ENCODE measurements at places on chromosomes 3 and 15.

GRCh38 chr3:124396339-124396950 lies 333.8 kb upstream of the UMPS start:
- no peak for DNase-seq

- peak; percentile 45 for DNase-seq
Measured at GRCh38 chr3:113783463-113783862, 36.6 kb downstream of the ATP6V1A start.

GRCh38 chr15:101228313-101228712 lies 23.5 kb downstream of the CHSY1 start:
- no peak for DNase-seq

- DNase-seq, result no peak
Measured at GRCh38 chr15:32104061-32104995, 74.0 kb downstream of the CHRNA7 start.

DNA sequence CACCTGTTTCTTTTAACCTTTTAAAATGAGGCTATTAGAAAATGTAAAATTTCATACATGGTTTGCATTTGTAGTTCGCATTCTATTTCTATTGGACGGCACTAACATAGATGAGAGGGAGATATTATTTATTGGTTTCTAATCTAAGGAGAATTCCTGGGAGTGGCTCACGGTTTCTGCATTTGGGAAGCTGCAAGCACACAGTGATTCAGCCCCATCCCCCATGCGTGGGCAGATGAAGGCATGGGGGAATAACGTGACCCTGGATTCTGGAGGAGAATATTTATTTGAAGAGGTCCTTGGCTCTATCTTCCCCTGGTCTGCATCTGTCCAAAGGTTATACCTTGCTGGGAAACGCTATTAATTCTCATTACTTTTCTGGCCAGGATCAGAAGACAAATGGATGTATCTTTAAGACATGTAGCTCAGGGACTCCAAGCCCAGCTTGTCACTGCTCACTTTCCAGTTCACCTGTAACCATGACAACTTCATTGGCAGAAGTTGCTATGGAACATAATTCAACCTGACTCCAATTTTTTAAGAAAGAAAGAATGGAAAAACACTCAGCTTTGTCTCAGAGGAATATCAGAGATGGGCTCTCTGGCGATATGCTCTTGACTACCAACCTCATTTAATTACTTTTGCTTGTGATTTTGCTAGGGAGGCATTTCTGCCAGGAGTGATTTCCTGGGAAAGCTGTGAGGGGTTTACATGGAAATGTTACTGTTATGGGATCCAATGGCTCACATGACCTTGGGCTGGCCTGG lies 27.2 kb upstream of the POMGNT2 start:
- no peak for DNase-seq

- DNase-seq, result no peak
Measured at GRCh38 chr3:42166662-42167300, 75.6 kb downstream of the TRAK1 start.

- DNase-seq, result no peak
Measured at GRCh38 chr15:101710806-101711205, 13.5 kb downstream of the TARS3 start.

GRCh38 chr15:91882858-91883586 lies 29.5 kb downstream of the SLCO3A1 start:
- no peak for DNase-seq

DNA sequence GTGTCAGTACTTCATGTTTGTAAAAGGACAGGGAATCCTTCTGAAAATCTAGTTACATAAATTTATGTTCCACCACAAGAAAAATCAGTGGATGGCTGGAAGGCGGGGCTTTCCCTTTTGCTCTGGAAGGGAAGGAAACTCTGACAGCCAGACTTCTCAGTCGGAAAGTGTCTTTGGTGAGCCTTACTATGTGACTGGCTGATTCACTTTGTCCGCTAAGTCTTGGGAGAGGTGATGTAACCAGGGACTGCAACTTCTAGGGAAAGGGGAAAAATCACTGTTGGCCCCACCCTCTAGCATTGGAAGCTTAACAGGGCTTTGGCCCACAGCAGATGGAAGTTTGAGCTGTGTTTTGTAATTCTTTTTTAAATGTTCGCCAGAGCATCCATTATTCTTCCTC lies 281.4 kb upstream of the CTDSPL start:
- no peak for DNase-seq

DNA sequence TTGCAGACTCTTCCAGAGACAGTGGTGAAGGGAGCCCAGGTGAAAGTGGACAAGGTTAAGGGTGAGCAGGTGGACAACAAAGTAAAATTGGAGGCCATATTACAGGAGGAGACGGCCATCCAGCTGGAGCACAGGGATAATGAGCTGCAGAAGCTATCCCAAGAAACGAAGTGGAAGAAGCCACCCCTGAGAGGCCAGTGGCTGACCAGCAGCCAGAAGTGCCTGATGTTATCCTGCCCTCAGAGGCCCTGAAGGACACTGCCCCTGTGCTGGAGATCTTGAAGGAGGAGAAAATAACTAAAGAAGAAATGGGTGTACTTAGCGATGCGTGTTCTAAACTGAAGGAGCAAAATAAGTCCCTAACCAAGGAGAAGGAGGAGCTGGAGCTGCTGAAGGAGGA lies 107.6 kb downstream of the SMAD6 start:
- no peak for DNase-seq

- DNase-seq, result no peak
Measured at GRCh38 chr3:42229942-42230688, 35.9 kb downstream of the CCK start.

GRCh38 chr3:13683772-13684171 lies 134.8 kb downstream of the FBLN2 start:
- no peak for DNase-seq

DNA sequence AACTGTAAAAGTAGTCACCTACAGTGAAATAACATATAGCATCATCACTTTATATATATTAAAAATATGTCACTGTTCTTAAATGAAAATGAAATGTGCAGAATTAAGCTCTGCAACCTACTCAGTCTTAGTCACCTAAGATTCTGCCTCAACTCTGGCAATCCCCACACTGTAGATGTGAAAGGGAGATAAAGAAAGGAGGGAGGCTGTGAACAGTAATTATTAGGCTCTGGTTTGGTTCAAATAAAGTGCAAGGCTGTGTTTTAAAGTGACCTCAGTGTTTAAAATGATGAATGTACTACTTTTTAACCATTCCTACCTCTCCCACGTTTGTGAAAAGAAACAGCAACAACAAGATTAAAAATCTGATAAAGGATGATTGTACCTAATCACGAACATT lies 72.2 kb downstream of the ATP8B4 start:
- DNase-seq, result peak; percentile 13

- DNase-seq, result peak; percentile 29
Measured at GRCh38 chr3:161043336-161044035, 61.7 kb downstream of the B3GALNT1 start.

GRCh38 chr3:65006300-65006739 lies 318.5 kb upstream of the ADAMTS9 start:
- DNase-seq, result no peak

- DNase-seq, result peak; percentile 44
Measured at GRCh38 chr15:71448688-71449114, 333.4 kb downstream of the THSD4 start.

GRCh38 chr3:120428924-120429323 lies 21.9 kb downstream of the FSTL1 start:
- DNase-seq, result no peak

DNA sequence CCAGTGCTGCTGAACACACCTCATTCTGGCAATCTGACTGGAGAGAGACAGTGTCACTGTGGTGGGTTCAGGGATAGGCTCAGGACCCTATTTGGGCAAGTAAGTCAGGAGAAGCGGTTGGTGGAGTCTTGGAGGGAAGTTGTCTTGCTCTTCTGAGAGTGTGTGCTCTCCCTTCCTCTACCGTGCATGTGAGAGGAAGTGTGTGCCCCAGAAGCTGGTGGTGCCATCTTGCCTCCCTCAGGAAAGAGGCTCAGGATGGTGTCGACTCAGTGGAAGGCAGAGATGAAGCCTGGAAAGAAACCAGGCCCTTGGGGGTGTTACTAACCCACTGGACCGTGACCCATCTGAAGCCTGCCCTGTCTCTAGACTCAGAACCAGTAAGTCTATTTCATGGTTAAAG lies 6.8 kb upstream of the RARRES1 start:
- no peak for DNase-seq

GRCh38 chr3:197734667-197735318 lies 1.9 kb downstream of the RUBCN start:
- DNase-seq, result peak; percentile 79

DNA sequence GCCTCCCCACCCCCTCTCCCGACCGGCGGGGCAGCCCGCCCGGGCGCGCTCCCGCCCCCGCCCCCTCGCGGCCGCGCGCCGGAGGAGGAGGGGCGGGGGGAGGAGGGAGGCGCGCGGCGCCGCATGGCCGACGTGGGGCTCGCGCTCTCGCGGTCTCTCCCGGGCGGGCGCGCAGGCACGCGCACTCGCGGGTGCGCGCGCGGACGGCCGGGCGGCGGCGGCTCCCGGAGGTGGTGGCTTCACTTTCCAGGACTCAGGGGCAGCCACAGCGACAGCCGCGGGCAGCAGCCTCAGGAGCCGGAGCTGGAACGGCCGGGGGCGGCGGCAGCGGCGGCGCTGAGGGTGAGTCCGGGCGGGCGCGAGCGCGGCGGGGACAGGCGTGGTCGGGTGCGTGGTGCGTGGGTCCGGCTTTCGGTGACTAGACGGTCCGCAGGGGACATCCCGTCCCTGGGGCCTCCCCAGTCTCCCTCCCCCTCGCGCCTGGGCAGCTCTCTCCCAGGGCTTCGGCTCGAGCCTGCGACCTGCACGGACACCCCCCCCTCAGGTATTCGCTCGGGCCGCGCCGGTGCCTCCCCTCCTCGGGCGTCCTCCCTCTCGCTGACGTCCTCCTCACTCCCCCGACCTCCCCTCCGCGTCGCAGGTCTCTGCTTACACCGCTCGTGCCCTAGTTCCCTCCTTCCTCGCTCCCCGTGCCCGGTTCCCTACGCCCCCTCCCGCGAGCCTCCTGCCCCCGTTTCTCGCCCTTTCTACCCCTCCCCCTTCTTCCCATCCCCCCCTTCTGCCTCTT lies at the start of gene UBE2E2:
TSS of gene UBE2E2 (plus strand) at position 407 of the 787 bp plus-strand sequence.
- DNase-seq, result peak; percentile 92

- no peak for DNase-seq
Measured at GRCh38 chr3:152719264-152719663, 115.7 kb upstream of the P2RY1 start.

DNA sequence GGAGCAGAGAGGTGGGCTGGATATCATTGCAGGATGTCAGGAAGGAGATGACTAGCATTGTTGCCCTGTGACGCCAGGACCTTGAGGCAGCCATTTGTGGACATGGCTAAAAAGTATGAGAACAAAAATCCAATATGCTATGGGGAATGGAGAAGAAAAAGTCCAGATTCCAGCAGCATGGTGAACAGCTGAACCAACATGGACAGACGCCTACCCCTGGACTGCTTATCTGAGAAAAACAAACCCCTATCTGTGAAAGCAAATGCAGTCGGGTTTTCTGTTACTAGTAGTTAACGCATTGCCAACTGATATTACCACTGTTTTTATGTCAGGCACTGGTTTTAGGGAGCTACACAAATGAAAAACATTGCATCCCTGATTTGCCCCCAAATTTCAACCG lies 251.2 kb upstream of the RORA start:
- no peak for DNase-seq

DNA sequence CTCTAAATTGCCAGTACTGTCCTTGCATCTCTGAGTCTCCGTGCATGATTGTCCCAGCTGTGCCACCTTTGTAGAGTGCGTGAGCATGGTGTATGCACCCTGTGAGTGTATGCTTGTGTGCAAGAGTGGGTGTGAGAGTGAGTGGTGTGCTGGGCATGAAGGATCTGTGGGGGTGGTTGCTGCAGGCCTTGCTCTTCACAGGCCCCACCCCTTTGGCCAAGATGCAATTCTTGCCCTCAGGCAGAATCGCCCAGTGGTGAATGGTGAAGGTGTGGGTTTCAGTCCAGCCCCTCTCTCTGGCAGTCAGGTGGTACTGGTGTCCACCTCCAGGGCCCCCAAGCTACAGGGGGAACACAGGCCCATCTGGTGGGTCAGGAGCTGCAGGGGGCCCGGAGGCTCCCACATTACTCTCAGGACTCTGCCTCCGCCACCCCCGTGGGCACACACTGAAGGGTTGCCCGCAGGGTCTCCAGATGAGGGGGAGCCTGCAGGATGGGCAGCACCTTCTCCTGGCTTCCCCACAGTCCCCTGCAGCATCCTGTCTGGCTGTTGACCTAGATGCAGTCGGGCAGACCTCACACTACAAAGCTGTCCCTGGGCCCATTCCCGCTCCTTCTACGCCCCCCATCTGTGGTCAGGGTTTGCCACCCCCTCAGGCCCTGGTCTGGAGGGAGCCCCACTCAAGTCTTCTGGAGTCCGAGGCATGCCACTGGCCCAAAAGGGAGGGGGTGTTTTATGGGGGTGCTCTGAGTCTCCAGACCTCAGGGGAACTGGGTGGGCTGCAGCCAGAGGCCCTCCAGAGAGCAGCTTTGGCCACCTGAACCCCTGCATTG lies 8.3 kb upstream of the ROPN1B start:
- no peak for DNase-seq

GRCh38 chr3:74523811-74524210 lies 90.6 kb downstream of the CNTN3 start:
- no peak for DNase-seq

DNA sequence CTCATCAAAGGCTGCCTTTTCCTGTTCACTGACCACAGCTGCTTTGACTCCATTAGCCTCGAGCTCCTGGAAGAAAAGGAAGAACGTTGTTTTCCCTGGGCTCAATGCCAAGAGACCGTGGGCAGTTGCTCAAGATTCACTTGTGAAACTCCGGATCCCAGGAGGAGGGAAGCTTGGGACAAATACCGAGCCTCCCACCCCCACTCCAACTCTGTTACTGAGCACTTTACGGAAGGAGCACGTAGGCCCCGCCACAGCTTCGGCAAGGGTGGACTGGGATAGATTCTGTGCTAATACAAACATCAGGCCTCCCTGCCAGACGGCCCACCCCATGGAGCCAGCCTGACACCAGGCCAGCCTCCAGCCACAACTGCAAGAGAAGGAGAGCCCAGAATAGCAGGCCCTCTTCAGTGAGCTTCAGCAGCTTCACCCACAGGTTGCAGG lies 10.8 kb upstream of the FANCD2 start:
- no peak for DNase-seq

GRCh38 chr3:78258798-78259197 lies 1218.9 kb downstream of the ROBO2 start:
- no peak for DNase-seq

- no peak for DNase-seq
Measured at GRCh38 chr15:25508369-25509002, 69.7 kb upstream of the UBE3A start.

- DNase-seq, result peak; percentile 54
Measured at GRCh38 chr3:158659454-158660237, 12.8 kb downstream of the LXN start.
